ENCODE measurements at places on chromosomes 1 and 21.

- DNase-seq: no peak
Measured at GRCh38 chr21:34336245-34336644, 27.6 kb upstream of the KCNE2 start.

DNA sequence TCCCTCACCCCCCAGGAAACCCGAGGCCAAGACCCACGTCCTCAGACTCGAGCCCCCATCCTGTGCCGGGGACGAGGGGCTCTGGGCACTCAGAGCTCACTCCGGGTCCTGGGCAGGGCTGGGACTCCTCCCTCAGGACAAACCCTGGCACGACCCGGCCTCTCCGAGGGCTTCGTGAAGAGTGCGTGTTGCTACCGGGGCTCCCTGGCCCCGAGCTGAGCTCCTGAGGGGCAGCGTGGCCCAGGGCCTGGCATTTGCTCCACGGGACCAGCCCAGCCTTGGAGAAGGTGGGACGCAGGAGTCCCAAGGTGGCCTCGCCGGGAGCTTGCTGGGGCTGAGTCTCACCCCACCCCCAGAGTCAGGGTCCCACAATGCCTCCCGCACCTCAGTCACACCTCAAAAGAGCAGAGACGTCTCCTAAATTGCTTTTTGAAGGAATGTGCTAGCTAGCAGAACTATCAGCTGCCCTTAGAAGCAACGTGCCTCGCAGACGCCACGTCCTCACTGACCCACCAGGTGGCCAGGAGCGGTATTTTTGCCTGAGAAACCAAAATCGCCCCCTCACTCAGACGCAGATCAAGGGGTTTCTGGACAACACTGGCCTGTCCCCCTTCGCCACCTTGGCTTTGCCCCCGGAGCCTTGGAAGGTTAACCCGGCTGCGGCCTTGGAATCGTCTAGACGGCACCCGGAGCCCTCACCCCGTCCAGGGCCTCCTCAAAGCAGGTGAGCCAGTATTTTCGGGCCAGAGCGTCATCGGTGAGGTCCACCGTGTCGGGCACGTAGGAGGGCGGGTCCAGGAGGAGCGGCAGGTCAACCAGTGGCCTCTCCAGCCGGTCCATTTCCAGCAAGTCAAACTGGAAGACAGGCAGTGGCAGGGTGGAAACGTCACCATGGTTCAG is 11.3 kb downstream of the PANK4 start:
- no peak for DNase-seq

GRCh38 chr21:17467392-17467791 is 45.5 kb upstream of the CXADR start:
- DNase-seq: no peak

DNA sequence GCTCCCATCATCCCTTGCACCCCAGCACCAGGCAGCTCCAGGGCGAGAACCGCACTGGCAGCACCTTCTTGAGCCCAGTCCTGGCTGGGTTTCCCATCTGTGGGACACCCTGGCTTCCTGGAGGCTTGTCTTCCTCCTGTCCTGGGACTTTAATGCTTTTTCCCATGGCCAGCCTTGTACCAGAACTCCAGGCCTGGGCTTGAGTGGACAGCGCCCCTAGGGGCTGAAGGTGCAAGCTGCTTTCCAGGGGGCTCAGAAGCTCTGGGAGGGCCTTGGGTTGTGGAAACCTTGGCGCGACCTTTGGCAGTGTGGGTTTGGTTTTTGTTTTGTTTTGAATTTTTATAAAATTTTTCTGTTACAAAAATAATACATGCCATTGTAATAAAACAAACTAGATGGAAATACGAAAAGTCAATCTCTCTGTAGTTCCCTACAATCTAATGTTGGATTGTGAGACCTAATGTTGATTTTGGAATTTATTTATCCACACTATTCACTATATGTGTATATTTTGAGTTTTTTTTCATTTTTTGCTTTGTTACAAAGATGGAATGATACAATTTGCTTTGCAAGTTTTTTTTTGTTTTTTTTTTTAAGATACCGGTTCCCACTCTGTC is 33.8 kb upstream of the RPL11 start:
- no peak for DNase-seq

GRCh38 chr21:37828556-37828955 is 87.7 kb downstream of the KCNJ6 start:
- peak; percentile 44 for DNase-seq

DNA sequence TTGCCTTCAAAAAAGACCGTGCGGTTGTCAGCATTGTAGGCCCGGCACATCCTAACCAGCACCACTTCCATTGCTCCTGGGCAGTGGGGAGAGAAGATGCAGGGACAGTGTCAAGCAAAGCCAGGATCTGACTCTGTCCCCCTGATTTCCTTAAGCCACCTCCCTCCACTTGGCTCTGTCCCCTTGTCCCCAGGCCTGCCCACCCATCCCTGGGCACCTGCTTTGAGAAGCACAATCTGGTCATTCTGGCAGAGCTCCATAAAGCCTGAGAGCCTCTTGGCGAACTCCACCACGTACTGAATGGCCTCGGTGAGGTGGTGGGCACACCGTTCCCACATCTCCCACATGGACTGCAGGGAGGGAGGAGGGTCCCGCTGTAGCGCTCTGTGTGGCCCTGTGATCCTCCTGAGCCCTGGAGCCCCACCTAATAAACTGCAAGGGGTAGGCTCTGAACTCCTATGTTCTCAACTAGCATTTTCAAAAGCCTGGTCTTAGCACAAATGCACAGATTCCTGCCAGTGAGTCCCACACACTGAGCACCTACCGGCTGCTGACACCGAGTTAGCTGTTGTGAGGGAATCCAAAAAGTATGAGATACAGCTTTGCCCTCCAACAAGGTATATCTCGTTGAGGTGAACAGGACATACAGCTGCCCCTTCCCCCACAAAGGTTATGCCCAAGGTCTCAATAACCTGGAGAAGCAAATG is 8.2 kb upstream of the LINGO4 start:
- DNase-seq: peak; percentile 88

- no peak for DNase-seq
Measured at GRCh38 chr1:117312453-117313138, 54.7 kb upstream of the MAN1A2 start.

- DNase-seq: peak; percentile 7
Measured at GRCh38 chr1:66271216-66271903, 262.6 kb upstream of the SGIP1 start.

- DNase-seq: no peak
Measured at GRCh38 chr1:48341221-48341620, 118.7 kb downstream of the SLC5A9 start.

DNA sequence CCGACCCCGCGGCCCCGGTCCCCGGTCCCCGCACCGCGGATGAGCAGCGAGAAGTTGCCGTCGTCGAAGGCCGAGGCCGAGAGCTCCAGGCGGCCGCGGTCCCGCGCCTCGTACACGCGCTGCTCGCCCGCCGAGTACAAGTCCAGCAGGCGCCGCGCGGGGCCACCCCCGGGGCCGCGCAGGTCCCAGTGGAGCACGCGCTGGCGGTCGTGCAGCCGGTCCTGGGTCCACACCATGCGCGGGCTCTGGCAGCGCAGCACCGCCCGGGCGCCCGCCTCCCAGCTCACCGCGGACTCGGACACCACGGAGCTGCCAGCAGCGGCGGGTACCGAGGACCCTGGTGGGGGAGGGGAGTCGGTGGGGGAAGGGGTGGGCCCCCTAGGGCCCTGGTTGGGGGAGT is 2.9 kb downstream of the MXRA8 start:
- DNase-seq: no peak

GRCh38 chr1:58983633-58984245 is 199.9 kb upstream of the JUN start:
- DNase-seq: no peak

DNA sequence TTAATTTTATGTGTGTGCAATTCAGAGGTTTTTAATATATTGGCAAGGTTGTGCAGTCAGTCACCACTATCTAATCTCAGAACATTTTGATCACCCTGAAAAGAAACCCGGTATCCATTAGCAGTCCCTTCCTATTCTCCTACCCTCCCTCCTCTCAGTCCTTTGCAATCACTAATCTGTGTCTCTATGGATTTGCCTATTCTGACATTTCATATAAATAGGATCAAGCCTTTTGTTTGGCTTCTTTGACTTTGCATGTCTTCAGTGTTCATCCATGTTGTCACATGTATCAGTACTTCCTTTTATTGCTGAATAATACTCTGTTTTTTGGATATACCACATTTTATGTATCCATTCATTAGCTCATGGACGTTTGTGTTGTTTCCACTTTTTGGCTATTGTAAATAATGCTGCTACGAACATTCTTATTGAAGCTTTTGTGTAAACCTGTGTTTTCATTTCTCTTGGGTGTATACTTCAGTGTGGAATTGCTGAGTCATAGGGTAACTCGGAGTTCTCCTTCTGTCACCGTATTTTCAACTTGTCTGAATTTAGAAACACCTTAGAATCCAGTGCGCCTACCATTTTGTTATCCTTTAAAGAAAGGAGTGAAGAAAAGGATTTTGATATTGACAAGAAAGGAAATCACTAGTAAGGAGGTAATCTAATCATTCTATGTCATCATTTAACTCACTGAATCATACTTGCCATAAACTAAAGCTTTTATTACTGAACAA is 3.4 kb downstream of the CEP85 start:
- DNase-seq: no peak
